ENCODE measurements at places on chromosomes 1 and 21.

- peak; percentile 89 for DNase-seq
Observed at GRCh38 chr1:244833734-244834542, 1.5 kb upstream of the COX20 start.

DNA sequence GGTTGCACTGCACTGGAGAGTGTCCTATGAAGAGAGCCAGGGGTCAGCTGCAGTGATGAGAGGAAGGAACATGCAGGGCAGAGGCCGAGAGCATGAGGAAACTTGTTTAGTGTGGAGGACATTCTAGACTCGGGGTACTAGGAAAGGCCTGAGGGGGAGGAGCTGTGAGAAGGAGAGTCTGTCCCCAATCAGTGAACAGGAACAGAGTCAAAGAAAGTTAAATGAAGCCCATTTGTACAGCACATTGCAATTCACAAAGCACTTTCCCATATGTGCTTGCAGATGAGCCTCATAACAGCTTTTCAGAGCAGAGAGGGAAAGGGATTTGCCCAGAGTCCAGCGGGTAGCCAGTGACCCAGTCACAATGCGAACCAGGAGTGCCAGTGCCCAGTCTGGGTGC, 83.4 kb downstream of the NAV1 start:
- no peak for DNase-seq

DNA sequence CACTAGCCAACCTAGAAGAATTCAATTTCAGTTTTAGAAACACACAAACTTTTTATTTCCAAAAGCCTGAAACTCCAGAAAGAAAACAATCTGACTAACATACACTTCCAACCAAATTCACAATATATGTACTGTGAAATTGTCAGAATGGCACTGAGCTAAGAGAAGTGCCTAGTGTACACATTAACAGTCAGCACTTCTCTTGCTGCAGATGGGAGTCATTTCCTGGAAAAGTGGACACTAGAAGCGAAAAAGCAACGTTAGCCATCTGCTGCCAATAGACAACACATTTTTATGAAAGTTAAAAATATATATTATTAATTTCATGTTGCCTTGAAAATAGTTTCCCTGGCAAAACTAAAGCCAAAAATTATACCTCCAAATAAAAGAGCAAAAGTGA, 66.1 kb downstream of the EPS15 start:
- DNase-seq, result no peak

DNA sequence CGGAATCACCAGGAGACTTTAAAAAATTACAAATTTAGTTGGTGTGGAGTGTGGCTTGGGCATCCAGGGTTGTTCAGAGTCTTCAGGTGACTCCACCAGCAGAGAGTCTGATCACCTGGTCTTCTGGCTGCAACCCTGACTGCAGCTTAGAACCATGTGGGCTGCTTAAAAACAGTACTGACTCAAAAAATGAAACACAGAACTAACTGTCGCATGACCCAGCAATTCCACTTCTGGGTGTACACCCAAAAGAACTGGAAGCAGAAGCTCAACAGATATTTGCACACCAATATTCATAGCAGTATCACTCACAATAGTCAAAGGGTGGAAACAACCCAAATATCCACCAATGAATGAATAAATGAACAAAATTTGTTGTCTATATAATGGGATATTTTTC, 17.3 kb downstream of the TLR5 start:
- DNase-seq, result no peak

- peak; percentile 23 for DNase-seq
Observed at GRCh38 chr1:240575981-240576662, 35.8 kb downstream of the GREM2 start.

DNA sequence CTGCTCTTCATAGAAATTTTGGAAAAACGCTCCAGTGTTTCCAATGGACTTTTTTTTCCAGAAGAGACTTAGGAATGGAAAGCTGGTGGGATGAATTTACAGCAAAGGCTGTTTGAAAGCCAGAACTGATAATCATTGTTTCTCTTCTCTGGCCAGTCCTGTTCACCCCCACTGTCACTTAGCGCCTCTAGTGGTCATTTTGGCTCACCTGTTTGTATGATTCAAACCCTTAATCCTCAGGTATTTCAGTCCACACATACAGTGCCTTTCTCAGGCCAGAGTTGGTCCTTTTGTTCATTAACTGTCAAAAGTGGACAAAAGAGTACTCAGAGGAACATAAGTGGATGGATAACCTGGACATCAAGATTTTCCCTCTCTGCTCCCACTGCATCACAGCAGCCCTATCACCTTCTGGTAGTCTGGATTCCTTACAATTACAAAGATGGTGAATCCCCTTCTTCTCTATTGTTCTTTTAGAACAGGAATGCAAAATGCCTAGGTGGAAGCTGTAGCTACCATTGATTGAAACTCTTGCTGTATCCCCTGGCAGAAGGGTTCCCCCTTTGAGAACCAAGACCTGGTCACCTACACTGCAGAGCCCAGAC, 177.6 kb upstream of the OLFM3 start:
- DNase-seq, result peak; percentile 43

DNA sequence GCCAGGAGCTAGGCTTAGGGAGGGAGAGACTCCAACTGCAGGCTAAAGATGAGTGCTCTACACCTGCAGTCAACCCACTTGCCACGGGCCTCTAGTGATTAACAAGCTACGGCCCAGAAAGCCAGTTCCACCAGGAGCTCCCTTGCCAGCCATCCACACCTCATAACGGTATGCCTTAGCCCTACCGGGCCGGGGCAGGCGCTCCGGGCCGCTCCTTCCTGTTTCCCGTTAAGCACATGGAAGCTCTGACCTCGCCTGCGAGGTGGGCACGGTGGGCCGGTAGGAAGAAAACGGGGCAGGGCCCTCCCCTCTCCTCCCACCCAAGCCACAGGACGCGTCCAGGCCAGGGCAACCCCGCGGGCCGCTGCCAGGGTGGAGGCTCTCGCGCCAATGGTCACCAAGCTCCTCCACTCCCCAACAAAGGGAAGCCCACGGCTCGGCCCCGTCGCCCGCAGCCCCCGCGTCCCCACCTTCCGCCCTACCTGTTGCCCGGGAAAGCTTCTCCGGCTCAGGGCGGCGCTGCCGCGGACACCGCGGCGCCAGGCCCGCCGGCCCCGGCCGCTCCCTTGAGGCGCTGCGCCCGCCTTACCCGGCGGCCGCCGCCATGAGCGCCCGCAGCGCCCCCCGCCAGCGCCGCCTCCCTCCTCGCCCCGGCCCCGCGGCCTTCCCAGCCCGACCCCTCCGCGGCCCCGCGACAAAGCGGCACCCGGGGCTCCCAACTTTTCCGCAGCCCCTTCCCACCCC, 627 bp downstream of the CERS2 start:
- DNase-seq, result peak; percentile 54

- no peak for DNase-seq
Observed at GRCh38 chr1:214425716-214426425, 125.5 kb downstream of the PTPN14 start.

- peak; percentile 16 for DNase-seq
Observed at GRCh38 chr1:33140153-33141149, 41.4 kb downstream of the TRIM62 start.

GRCh38 chr1:116852910-116853309, 56.8 kb upstream of the PTGFRN start:
- DNase-seq, result no peak

- DNase-seq, result no peak
Observed at GRCh38 chr21:43280949-43281633, 112.3 kb downstream of the CRYAA start.

GRCh38 chr1:204495078-204495753, 611 bp upstream of the PIK3C2B start:
- DNase-seq, result no peak

GRCh38 chr1:28056129-28056925, 32.1 kb downstream of the EYA3 start:
- DNase-seq, result peak; percentile 67

- no peak for DNase-seq
Observed at GRCh38 chr1:174584071-174584470, 136.3 kb downstream of the GPR52 start.

DNA sequence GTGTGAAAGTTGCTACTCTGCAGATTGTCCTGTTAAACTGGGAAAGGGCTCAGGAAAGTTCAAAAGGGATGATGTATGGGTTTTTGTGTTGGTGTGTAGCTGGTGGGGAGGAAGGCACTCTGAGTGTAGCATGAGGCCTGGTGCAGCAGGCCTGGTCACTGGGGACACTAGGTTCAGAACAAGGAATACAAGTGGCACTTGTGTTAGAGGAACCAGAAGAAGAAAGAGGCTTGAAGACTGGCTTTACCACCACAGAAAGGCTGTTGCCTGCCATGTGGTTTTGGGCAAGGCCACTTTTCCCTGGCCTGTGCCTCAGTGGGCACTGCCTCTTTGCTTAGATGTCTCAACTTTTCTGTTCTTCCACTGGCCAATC, 122.8 kb downstream of the NOS1AP start:
- no peak for DNase-seq

- DNase-seq, result peak; percentile 72
Observed at GRCh38 chr1:185338719-185339622, 21.9 kb upstream of the IVNS1ABP start.

DNA sequence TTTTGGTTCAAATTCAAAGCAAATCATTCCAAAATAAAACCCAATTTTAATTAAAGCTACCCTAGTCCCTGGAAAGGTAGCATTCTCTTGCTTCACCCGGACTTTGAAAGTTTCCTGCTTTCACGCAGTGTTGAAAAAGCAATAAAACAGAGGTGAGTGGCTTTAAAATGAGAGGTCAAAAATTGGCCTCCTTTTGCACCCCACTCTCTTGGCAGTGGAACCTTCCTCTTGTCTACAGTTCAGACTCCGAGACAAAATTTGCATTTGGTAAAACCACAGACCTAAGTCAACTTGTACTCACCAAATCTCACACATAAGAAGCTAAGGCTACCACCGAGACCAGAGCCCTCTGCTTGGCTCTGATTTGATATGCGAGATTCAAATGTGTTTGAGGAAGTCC, 252.7 kb downstream of the TTLL7 start:
- no peak for DNase-seq

DNA sequence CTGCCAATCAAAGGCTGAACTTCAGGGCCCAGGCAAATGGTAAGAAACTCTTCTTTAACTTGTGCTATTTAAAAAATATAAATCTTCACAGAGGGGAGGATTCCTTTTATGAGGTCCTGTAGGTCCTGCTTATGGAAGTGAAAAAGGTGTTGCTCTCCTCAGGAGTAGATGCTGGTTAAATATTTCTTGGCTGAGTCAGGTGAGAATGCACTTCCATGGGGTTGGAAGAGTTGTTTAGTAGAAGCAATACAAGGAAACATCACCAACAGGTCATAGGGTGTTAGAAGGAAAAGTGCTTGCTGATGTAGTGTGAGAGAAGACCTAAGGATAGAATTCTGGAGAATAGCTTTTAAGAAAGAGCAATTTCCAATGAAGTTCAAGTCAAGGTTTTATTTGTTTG, 42.2 kb upstream of the ATP1A1 start:
- no peak for DNase-seq

DNA sequence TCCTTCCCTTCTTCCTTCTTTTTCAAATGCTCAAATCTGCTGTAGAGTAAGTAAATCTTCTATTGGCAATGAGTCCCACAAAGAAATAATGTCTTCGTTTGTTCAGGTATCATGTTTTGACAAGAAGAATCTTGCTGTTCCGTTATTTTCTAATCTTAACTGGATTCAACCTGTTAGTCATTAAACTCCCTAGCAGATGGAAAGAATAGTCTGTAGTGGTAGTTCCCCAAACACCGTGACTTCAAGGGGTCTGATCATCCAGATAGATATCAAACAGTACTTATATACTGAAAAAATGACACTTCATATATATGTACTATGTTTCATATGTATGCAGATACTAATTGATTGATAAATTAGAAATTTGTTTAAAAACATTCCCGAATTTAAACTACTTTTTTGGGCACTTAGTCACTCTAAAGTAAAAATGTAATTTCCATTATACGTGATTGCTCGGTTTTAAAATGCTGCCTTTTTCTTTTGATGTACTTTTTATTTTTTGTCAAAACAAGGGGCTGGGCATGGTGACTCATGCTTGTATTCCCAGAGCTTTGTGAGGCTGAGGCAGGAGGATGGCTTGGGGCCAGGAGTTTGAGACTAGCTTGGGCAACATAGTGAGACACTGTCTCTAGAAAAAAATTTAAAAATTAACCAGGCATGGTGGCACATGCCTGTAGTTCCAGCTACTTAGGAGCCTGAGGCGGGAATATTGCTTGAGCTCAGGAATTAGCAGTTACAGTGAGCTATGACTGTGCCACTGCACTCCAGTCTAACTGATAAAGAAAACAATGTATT, 335.7 kb upstream of the SNX7 start:
- DNase-seq, result no peak

DNA sequence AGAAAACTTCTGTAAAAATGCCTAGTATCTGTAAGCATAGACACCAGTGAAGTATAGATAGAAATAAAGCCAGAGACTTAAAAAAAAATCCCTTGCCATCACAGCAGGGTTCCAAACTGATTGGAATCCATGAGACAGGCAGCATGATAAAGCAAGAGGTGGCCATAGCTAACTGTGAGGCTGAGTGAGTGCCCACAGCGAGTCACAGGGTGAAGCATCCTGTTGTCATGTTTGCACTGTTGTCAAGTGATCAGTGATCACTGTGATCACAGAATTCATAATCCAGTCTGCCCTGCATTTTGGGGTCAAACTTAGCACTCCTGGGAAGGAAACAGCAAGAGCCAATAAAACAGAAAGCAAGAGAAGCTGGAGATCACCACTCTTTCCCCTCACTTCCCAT, 33.3 kb downstream of the LRRC8B start:
- no peak for DNase-seq

DNA sequence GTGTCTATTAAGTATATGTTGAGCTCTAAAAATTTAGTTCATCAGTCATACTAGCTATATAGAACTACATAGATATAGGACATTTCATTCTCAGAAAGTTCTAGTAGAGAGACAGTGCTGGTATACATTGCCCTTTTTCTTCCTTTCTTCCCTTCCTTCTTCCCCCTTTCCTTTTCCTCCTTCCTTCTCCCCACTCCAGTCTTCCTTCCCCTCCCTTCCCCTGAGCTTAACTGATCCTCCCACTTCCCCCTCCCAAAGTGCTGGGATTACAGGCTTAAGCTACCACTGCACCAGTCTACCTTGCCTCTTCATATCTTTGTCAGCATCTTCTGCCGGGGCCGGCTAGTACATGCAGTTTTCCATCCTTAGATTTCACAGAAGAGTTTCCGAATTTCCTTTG, 12.1 kb downstream of the THRAP3 start:
- no peak for DNase-seq

DNA sequence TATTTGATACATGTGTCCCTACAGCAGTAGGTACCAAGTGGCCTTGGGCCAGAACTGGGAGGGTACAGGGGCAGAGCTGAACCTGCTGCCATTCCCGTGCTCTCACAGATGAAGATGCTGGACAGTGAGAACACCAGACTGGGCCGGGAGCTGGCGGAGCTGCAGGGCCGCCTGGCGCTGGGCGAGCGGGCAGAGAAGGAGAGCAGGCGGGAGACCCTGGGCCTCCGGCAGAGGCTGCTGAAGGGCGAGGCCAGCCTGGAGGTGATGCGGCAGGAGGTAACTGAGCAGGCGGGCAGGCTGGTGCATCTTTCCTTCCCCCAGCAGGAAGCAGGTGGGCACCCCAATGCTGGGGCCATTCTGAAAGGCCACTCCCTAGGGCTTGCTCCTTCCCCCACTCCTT, 21.9 kb downstream of the MFAP2 start:
- DNase-seq, result no peak
